ENCODE measurements at places on chromosomes 2 and 18.
A peak's percentile ranks its signal among the peaks of the same experiment; 100 is the strongest.

DNA sequence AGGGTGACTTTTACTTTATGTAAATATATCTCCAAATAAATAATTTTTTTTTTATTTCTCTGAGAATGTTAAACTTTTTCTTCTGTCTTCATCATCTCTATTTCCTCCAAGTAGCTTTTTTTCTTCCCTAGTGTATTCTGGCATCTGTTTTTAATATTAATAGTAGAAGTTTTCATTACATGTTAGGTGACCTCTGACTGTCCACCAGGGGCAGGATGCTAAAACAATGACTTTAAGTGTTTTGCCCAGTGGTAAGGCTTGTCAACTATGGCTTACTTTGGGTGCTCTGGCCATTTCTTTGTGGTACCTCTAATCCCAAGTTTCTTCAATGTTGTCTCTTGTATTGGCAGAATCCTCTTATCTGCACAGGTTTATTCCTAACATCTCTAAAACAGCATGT lies 127.1 kb downstream of the SRBD1 start:
- DNase-seq: no peak

DNA sequence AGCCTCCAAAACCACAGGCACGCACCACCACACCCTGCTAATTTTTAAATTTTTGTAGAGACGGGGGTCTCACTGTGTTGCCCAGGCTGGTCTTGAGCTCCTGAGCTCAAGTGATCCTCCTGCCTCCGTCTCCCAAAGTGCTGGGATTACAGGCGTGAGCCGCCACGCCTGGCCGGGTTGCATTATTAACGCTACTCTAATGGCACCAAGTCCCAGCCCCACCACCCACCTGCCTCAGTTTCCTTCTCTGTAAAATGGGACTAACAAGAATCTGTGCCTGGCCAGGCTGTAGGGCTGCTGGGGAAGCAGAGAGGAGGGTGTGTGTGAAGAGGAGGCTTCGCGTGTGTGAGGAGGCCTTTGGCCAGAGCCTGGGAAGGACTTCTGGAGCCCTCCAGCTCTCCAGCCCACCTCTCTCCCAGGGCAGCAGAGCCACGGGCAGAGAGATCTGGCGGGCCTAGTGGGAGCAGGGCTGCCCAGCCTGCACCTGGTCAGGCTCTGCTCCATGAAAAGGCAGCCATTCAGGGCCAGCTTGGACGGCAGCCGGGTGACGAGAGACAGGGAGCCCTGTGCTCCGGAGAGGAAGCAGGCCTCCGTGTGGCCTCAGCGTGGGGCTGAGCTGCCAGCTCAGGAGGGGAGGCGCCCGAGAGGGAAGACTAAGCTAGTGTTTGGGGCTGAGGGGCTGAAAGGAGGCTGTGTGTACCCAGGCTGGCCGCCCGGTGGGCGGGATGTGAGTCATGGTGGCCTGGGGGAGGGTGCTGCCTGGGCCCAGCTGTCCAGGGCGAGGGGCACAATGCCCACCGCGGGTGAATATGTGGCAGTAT lies 7.4 kb upstream of the B3GNT7 start:
- DNase-seq: no peak

GRCh38 chr2:172227719-172228118 lies 125.0 kb upstream of the DLX2 start:
- DNase-seq: no peak

GRCh38 chr2:144518748-144519596 lies 947 bp downstream of the ZEB2 start:
- DNase-seq: no peak

DNA sequence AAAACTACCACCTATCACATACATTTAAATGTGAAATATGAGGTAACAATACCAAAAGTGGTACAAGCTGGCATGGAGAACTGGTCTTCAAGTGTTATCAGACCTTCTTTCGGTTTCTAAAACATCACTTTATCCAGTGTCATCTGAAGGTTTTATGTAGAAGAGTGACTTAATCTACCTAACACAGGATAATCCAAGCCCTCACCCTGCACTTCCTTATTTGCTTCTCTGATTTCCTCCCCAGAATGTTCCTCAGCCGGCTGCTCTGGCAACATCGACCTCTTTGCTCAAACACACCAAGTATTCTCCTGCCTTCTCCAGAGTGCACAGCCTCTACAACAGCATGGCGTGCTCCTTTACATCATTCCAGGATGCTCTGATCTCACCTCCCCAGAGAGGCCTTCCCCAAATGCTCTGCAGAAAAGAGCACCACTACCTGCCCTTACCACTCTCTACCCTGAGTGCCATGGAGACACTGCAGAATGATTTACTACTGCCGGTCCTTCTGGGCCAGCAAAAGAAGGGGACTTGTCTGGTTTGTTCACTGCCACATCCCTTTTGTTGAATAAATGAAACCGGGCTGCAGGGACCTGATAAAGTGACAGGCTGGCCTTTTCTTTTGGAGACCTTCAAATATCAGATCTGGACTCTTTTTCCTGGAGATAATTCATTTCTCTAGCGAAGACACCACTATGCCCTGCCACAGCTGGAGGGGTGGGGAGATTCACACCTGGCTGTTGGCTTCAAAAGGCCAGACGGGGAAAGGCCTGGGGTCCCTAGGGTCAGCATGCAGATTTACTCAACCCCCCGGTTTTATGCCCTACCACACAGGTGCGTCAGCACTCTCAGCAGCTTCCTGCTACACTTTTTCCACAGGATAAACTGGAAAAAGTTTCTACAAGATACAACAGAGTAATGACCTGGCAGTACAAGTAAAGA lies 42.0 kb downstream of the TTR start:
- DNase-seq: no peak

- DNase-seq: no peak
Observed at GRCh38 chr2:139685090-139685983, 905.1 kb upstream of the NXPH2 start.

DNA sequence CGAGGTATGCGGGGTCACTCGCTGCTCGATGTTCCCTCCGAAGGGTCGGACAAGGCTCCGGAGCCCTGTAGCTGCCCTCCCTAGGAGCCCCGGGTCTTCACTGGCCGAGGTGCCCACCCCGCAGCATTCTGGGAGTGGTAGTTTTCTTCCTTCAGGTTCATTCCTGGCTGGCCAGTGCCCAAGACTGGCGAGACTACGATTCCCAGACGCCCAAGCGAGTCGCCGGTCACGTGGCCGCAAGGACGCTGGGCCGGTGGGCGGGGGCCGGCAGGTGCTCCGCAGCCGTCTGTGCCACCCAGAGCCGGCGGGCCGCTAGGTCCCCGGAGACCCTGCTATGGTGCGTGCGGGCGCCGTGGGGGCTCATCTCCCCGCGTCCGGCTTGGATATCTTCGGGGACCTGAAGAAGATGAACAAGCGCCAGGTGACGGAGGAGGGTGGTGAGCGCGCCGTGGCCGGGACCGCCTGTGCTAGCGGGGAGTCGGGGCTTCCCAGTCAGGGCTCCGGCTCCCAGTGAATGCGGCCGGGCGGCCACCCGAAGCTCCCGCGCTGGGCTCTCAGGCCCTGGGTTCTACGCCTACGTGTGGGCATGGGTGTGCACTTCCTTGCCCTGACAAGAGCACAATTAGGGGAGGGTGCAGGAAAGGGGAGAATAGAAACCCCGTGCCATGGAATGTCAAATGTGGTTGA lies at the start of gene SEC11C:
Gene SEC11C, plus strand, starts transcription at position 270 of the 687 bp plus-strand sequence. Its CDS starts 65 bp downstream, at position 335.
- DNase-seq: peak; percentile 98

GRCh38 chr18:26566874-26567555 lies 18.7 kb upstream of the KCTD1 start:
- DNase-seq: peak; percentile 40

DNA sequence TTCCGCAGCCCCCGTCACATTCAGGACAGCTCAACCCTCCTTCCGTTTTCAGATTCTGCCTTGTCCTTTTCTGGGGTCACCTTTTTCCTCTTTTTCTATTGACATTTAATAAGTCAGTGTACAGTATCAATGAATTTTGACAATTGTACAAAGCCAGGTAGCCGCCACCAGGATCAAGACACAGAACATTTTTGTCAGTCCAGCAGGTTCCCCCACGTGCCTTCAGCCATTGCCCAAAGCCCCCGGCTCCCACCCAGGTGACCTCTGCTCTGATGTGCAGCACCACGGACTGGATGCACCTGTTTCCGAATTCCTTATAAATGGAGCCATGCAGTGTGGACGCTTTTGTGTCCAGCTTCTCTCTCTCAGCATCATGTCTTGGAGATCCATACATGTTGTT lies 30.0 kb downstream of the CROCC2 start:
- no peak for DNase-seq

DNA sequence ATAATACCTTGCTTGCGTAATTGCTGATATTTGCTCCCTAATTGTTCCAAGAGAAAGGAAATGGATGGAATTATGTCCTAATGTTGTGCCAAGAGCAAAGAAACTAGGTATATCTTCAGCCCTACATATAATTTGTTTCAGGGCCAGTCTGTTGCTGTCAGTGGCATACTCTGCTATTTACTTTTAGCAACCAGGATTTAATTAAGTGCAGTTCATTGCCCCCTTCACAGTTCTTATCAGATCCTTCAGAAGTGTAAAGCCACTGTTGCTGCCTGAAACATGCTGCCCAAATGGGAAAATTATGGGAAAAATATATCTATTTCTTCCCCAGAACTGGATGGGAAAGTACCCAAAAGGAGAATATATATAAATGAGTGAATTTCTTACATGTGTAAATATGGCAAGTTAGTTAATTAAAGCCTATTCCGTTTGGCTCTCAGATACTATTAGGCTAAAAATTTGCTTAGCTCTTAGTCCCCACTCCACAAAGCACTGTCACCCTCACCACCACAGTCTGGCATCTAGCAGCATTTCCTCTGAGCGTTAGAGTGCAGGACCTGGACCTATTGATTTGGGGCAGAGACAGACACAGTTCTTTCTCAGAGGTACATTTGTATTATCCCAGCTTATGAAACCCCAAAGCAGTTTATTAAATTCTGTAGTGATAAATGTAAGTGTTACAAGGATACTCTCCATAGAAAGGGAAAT lies 72.8 kb upstream of the DTNA start:
- no peak for DNase-seq

- DNase-seq: no peak
Observed at GRCh38 chr18:64165906-64166305, 17.0 kb upstream of the LINC00305 start.

GRCh38 chr18:22556222-22557167 lies 138.8 kb upstream of the CTAGE1 start:
- no peak for DNase-seq

DNA sequence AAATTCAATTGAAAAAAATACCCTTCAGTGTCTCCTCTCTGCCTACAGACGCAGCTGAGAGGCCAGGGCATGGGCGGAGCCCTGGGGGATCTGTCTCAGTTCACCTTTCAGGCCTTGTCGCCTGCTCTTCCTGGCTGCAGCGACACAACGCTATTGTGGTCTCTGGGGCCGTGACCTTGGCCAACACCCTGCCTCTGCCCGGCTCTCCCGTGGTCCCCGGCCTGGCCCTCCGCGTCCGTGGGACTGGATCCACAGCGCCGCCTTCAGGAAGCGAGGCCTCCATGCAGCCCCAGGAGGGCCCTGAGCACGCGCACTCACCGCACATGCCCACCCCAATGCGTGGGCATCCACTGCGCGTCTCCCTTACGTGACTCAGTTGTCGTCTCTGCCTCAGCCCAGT lies 81.1 kb downstream of the MRPS9 start:
- DNase-seq: peak; percentile 55

- DNase-seq: no peak
Observed at GRCh38 chr2:47687856-47688255, 95.1 kb upstream of the MSH6 start.

DNA sequence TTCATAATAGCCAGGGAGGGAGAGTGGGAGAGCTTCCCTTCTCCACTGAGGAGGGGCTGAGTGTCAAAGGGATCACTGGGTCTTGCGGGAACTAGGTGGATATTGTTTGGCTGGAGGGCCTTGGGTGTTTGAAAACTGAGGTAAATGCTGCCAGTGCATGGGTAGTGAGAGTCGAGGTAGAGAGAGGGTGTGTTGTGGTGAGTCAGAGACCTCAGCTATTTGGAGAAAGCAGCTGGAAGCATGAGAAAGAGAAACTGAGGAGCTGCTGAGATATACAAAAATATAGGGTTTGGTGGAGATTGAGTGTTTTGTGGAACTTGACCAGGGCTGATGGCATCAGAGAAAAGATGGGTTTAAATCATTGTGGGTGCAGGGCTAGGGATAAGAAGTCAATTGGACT lies 127.0 kb upstream of the CCDC195 start:
- DNase-seq: no peak

GRCh38 chr2:160473468-160474318 lies 19.9 kb downstream of the RBMS1 start:
- no peak for DNase-seq

DNA sequence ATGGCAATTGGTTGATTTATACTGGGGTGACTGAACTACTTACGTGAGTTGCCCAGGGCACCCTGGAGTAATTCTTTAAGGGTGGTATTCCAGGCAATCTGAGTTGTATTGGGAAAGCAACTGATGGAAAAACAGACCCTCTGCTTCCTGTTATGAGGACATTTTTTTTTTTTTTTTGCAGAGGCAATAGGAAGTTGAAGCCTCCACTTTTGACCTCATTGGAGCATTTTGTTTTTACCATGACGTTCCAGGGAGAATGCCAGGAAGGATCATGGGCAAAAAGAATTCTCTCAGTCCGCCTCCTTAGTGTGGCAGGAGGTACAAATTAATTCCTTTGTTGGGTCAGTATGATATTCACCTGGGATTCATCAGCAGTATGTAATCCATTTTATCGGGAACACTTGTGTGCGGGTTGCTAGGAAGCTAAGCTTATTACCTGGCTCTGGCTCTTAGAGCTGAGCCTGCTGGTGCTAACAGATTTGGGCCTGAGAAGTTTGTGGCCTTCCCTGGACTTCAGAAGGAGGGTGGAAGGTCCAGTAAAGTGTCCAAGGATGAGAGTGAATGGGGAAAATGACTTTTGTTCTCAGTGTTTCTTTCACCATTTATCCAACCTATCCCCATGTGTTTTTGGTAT lies 272.9 kb upstream of the EPAS1 start:
- DNase-seq: no peak

- no peak for DNase-seq
Observed at GRCh38 chr2:104547221-104547620, 306.7 kb upstream of the POU3F3 start.

GRCh38 chr2:55156326-55156725 lies 75.8 kb downstream of the CLHC1 start:
- no peak for DNase-seq

DNA sequence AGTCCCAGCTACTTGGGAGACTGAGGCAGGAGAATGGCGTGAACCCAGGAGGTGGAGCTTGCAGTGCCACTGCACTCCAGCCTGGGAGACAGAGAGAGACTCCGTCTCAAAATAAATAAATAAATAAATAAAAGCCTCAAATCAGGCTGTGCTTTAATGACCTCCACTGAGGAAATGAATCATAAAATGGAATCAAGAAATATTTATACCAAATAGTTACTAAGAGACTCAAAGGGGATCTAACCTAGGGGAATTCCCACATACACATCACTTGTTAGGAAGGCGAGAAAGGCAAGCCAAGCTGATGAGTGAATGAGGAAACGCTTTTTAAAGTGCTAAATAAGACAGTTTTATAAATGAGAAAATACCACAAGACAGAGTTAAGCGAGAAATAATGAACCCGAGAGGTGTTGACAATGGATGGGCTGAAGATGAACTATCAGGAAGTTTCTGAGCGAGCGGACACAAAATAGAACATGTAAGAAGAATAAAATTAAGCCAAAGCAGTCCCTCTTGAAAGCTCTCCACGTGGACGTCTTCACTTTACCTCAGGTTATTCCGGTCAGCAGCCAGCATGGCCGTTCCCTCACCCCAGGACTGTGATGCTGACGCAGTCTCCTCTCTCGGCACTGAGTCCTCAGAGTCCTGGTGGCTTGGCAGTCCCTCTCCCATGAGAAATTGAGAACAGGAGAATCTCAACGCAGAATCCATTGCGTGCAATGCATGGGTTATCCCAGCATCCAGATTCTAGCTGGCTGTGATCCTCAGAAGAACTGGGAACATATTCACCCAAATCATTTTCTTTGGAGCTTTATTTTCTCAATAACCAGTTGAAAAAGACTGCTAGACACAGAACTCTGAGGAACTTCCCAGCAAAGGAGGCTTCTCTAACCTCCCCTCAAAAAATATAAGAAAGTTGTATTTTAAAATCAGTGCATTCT lies 22.3 kb downstream of the PXDN start:
- DNase-seq: no peak

Measured in neural progenitor cell (in vitro differentiated cells).